ENCODE measurements at places on chromosomes 6 and 20.

DNA sequence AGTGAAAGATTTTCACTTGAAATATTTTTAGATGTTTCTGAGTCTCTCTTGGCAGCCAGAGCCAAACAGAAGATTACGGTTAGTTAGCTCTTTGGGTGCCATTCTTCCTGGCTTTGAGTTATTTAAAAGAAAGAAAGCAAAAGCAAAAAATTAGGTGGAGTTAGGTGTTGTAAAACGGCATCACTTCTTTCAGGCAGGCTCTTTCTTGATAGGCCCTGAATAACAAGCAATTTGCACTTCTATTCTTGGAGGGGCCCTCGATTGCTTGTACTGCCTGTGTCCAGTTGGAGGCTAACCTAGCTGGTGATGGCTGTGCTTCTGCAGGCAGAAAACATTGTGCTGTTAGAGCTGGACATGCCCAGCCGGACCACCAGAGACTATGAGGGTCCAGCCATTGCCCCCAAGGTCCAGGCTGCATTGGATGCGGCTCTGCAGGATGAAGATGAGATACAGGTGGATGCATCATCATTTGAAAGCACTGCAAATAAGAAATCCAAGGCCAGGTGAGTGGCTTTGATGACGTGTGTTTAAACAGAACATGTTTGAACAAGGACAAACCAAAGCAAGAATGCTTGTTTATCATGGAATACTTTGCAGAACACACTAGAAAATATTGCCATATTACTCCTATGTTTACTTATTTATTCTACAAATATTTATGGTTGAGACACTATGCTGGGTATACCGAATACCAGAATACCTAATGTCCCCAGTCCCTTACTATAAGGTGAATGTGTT, 28.1 kb upstream of the ASXL1 start:
- no peak for DNase-seq

DNA sequence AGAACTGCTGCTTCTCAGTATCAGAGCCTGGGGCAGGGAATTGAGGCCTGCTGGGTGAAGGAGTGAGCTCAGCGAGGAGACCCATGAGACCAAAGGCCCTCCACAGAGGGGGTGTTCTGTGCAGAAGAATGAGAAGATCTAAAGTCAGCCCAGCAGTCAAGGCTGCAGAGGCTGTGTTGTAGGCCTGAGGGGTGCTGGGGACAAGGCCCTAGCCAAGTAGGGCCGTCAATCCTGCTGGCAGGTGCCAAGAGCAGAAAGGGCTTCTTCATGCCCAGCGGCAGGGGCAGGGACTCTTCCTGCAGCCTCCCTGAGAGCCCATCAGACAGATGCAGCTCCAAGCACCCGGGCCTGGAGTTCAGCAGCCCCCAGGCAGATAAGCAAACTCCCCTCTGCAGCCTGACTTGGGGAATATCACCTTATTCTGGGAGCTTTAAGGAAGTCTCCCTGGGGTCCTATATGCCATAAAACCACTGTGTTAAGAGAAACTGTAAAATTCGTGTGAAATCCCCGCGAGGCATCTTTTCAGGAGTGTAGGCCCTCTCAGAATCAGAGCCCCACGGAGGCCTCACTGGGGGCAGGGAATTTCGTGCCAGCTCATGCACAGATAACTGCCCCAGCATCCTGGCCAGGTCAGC, 9.0 kb downstream of the CCDC167 start:
- DNase-seq = no peak

- no peak for DNase-seq
These were observed 41.9 kb upstream of the CALHM6 start for GRCh38 chr6:116419069-116419786.

GRCh38 chr6:134911547-134911946, 38.4 kb downstream of the ALDH8A1 start:
- DNase-seq = no peak

GRCh38 chr20:24199501-24199900, 210.9 kb upstream of the GGTLC1 start:
- DNase-seq = no peak

- DNase-seq = no peak
These were observed 36.0 kb downstream of the STK35 start for GRCh38 chr20:2137552-2138201.

DNA sequence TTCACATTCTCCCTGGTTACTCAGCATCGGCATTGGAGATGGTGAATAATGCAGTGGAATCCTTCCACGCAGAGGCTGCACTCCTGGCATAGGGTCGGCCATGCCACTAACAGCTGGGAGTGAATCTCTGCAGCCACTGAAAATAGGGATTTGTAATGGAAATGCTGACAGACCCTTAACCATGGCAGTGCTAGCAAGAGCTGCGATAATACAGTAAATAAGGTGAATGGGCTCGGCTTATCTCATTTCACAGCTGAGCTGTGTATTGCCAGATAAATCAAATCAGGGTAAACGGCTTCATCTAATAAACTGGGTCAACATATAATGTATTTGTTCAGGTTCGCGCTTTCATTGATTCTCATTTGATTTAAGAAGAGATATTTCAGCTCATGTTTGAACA, 156.8 kb downstream of the SLC35B3 start:
- no peak for DNase-seq

GRCh38 chr6:98724537-98724936, 109.8 kb upstream of the POU3F2 start:
- DNase-seq = no peak

- no peak for DNase-seq
These were observed 89.9 kb downstream of the ARID1B start for GRCh38 chr6:156867121-156867520.

DNA sequence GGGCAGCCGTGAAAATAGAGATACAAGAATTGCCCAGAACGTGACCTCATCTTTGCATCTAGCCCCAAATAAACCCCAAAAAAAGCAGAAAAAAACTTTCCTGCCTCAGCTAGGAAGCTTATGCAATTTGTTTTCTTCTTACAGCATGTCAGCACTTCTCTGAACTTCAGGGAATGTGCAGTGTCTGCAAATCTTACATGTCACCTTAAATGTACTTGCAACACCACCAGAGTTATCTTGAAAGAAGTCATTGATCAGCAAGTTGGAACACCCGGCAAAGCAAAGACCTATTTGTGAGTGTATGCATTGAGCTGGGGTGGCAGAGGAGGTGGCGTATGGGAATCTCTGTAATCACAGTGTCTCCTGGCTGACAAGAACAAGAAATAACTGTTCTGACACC, 123.4 kb downstream of the PKHD1 start:
- DNase-seq = no peak

DNA sequence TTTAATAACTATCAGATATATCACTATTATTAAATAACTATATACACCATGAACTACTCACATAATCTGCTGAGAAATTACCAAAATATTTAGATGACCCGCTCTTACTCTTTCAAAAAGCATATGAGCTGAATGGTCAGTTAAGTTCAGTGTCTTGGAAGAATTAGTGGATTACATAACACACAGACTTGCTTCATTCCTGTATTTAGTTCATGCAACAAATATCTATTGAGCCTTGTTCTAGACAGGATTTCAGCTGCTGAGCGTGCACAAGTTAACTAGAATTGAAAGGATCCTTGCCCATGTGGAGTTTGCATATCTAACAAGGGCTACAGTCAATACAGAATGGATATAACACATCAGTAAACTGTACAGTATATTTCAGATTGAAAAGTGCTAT, 566.2 kb downstream of the CBLN4 start:
- no peak for DNase-seq

GRCh38 chr20:33474963-33475362, 14.9 kb upstream of the CBFA2T2 start:
- no peak for DNase-seq

DNA sequence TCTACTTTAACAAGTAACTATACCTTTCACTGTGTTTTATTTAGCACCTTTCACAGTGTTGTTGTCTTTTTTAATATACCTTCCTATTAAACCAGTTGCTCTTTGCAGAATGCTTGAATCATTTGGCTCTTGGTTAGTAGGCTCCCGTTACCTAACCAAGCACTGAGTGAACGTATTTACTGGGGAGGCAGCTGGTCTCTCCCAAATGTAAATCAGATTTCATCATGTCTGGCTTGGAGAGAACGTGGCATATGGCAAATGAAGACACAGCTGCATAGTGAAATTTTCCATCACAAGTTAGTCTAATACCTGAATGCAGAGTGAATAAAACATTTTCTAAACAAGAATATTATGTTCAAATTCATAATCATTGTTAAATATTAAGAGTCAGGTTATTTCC, 12.4 kb downstream of the HTR1E start:
- no peak for DNase-seq

DNA sequence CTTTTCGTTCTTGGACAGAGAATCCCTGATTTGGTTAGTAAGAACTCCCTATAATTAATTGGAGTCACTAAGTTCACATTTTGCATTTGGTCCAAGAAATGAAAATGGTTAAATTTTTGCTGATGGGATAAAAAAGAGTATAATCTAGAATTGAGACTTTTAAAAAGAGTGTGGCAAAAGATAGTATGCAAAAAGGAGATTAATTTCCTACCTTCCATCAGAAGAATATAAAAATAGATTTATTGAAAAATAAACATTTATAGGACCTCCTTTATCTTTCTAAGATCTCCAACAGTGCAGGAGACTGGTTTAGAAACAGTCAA, 105.5 kb upstream of the EEF1E1 start:
- DNase-seq = no peak

DNA sequence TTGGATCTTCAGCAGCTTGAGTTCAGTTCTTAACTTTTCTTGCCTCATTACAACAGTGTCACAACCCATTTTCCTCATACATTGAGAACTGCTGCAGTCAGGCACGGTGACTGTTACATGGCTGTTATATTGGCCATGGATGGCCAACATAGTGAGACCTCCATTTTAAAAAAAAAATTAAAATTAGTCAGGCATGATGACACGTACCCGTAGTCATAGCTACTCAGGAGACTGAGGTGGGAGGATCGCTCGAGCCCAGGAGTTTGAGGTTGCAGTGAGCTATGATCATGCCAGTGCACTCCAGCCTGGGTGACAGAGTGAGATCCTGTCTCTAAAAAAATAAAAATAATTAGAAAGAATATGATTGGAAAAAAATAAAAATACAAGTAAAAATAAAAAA, 9.9 kb upstream of the MMP24 start:
- no peak for DNase-seq

DNA sequence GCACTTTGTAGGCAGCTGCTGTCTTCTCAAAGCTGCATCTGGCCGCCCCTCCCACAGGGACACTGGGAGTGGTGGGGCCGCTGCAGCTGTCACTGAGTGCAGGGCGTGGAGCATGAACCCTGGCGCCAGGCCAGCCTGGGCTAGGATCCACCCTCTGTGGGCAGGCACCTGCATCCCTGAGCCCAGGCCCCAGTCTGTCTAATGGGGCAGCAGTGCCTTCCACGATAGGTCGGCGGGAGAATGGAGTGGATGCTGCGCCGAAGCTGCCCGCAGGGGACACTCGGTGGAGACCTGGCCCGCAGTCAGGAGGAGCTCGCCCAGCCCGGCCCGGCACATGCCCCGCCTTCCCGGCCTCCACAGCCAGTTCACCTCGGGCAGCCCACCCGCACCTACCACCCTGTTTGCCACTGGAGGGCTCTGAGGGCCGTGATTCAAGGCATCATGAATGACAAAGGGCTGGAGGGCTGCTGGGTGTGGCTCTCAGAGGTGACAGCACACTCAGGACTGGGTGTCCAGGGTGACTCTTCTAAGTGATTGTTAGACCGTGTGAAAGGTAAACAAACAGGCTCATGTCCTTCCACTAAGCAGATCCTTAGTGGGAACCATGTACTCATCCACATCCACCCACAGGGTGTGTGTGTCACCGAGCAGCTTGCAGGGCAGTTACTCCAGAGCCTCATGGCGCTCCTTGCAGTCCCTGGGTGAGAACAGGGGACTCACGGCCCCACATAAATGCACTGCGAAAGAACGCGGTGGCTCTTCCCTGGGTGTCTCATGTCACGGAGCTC, 133.9 kb downstream of the AGPAT4 start:
- DNase-seq = no peak

- no peak for DNase-seq
These were observed 3.1 kb downstream of the TRMT6 start for GRCh38 chr20:5947276-5947675.

DNA sequence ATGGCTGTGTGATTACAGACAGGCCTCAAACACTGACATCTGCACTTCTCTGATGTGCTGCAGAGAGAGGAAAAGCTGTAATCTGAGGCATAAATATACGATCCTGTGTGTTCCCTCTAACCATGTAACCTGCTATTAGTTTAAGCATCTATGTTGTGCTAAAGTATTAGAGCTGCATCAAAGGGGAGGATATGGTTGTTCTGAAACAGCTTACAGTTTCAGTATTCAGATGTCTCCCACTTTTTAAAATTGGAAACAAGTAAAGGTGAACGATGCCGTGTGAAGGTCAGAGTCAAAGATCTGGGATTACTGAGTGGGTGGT, 7.6 kb downstream of the PLEKHG1 start:
- DNase-seq = no peak

GRCh38 chr6:113649276-113649675, 207.9 kb upstream of the MARCKS start:
- DNase-seq = no peak

- DNase-seq = no peak
These were observed 39.5 kb downstream of the UNC5CL start for GRCh38 chr6:40999569-40999968.

- no peak for DNase-seq
These were observed 75.1 kb downstream of the SNX9 start for GRCh38 chr6:157898169-157898568.

GRCh38 chr6:76792394-76792793, 670.9 kb downstream of the HTR1B start:
- DNase-seq = no peak

DNA sequence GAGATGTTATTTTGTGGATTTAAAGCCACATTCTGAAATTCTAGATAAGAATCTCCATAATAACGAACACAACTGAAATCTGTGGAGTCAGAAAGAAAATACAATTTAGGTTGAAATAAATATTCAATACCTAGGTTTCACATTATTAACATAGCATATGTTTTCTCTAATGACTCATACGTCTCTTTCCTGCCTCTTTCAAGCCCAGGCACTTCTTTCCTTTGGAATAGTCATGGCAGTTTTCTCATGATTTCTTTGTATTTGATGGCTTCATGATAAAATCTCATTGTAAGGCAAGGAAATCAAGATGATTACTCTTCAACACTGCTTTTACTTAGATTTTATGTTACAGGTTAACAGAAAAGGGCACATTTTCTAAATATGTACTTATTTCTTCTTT, 803.7 kb downstream of the PHF3 start:
- DNase-seq = no peak
